Kidney (tissue), 22 donors: ENCODE measurements at places on chromosomes 5 and 9. TPM values are rescaled to one million over a fixed set of nuclear protein-coding genes. Genes with fewer than 3 reads are reported as not detected.

DNA sequence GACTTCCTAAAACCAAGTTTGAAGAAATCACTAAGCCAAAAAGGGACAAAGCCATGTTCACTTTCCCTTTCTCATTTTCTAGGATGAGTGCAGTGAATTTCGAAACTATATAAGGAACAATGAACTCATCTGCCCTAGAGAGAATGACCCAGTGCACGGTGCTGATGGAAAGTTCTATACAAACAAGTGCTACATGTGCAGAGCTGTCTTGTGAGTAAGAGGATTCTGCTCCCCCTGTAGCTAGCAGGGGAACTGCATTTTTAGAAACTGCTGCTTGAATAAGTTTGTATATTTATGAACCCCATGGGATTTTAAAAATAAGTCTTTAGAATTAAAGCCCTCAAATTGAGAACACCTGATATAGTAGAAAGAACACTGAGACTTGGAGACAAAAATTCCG is 42.7 kb upstream of the SPINK14 start:
- DNase-seq = no peak

- no peak for DNase-seq
These were observed 142.9 kb downstream of the HSD17B3 start for GRCh38 chr9:96158909-96159575.

GRCh38 chr5:59795141-59795540 is 98.4 kb downstream of the PDE4D start:
- DNase-seq = no peak

The MSX2 gene
- total RNA-seq = 0.79 TPM

DNA sequence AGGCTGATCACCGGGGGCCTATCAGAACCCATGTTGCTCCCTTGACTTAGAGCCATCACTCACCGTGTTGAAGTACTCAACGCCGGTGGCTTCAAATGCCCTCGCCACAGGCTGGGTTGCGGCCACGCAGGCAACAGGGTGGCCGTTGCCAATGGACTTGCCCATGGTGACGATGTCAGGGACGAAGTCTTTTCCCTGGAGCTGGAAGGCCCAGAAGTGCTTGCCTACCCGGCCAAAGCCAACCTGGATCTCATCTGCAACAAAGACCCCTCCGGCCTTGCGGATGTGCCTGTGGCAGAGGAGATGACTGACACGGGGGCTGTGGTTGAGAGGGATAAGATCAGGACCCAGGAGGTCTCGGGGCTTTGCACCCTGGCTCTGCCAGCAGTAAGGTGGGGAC is 10.3 kb downstream of the PHYKPL start:
- no peak for DNase-seq

The NPM1 gene
- total RNA-seq = 612 TPM

DNA sequence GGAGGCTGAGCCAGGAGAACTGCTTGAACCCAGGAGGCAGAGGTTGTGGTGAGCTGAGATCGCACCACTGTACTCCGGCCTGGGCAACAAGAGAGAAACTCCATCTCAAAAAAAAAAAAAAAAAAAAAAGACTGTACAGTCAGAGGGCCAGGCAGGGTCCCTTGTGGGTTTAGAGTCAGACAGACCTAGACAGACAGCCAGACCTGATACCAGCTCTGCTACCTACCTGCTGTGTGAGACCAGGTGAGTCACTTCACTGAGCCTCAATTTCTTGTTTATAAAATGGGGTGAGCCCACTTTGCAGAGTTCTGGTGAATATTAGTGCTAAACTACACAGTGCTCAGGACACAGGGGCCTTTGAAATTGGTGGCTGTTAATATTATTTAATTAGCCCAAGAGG is 19.7 kb downstream of the TRIM14 start:
- no peak for DNase-seq

The GBGT1 gene
- total RNA-seq = 21.6 TPM

GRCh38 chr9:76629205-76629990 is 134.8 kb upstream of the PCA3 start:
- DNase-seq = no peak

The TMEM174 gene
- 1.1 TPM for total RNA-seq

GRCh38 chr9:121699571-121700164 is 48.2 kb downstream of the DAB2IP start:
- DNase-seq = no peak

- no peak for DNase-seq
These were observed 3.2 kb upstream of the IRX2 start for GRCh38 chr5:2754581-2755075.

- no peak for DNase-seq
These were observed 274.3 kb upstream of the DMRT1 start for GRCh38 chr9:567128-567746.

DNA sequence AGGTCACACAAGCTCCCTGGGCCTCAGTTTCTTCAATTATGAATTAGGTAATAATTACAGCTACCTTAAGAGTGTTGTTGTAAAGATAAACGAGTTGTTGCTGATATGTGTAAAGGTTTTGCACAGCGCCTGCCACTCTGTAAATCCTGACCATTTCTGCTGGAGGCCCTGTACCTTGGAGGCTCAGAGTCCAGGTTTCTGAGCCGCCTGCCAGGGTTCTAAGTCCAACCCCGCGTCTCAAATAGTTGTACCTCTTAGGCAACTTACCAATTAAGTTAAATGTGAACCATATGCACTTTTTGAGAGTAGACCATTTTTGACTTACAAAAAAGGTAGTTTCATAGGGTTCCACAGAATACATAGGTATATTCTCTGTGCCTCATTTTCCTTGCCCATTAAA is 156.8 kb upstream of the KLF9 start:
- DNase-seq = no peak

The SPATA9 gene
- total RNA-seq = 1.0 TPM

- no peak for DNase-seq
These were observed 201.5 kb upstream of the S1PR3 start for GRCh38 chr9:88789785-88790184.

The ACTBL2 gene
- 0.13 TPM for total RNA-seq

- DNase-seq = no peak
These were observed 4.1 kb downstream of the ASB6 start for GRCh38 chr9:129637673-129638439.

- peak; percentile 78 for DNase-seq
These were observed 28.5 kb upstream of the PTGER4 start for GRCh38 chr5:40651201-40651600.

GRCh38 chr5:133469252-133469651 is 143.1 kb downstream of the FSTL4 start:
- DNase-seq = no peak

GRCh38 chr9:70924895-70925547 is 196.4 kb downstream of the TRPM3 start:
- no peak for DNase-seq

The SOHLH1 gene
- total RNA-seq = not detected

DNA sequence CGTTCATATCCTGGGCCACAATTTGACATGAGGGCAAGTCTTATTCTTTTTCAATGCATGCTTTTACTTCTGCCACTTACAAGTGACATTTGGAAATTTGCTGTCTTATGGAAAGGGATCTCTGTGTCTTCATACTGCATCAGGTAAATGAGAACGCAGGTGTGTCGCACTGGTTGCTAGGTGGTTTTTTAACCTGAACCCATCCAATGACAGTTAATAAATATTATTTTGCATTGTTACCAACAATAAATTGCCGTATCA is 1.1 kb downstream of the ADAMTS16 start:
- no peak for DNase-seq

The SV2C gene
- total RNA-seq = 0.13 TPM

DNA sequence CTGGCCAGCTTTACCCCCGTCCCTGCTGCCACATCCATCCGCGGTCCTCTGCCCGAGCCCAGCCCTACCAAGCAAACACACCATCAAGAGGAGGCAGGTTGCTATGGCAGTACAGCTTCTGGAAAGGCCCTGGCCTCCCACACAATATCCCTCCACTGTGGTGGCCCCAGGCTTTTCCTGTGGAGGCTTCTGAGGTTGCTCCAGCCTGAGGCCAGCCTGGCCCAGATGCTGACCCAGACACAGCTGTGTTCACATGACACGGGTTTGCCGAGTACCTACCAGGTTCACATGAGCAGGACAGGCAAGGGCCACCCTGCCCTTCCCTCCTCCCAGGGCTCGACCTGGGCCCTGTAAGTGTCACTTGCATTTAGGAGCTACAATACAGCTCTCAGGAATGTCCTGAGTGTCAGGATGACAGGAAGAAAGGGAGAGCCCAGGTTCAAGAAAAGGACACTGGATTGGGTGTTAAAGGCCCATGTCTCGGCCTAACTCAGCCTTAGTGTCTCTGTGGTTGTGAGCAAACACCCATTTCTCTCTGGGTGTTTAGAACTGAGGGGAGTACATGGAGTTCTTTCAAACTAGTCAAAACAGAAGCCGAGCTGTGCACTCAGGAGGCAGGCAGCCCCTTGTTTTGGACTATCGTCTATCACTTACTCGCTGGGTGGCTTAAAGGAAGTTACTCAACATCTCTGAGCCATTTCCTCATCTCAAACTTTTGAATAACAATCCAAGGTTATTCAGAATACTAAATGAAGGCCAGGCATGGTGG is 40.2 kb downstream of the NAIF1 start:
- DNase-seq = no peak

DNA sequence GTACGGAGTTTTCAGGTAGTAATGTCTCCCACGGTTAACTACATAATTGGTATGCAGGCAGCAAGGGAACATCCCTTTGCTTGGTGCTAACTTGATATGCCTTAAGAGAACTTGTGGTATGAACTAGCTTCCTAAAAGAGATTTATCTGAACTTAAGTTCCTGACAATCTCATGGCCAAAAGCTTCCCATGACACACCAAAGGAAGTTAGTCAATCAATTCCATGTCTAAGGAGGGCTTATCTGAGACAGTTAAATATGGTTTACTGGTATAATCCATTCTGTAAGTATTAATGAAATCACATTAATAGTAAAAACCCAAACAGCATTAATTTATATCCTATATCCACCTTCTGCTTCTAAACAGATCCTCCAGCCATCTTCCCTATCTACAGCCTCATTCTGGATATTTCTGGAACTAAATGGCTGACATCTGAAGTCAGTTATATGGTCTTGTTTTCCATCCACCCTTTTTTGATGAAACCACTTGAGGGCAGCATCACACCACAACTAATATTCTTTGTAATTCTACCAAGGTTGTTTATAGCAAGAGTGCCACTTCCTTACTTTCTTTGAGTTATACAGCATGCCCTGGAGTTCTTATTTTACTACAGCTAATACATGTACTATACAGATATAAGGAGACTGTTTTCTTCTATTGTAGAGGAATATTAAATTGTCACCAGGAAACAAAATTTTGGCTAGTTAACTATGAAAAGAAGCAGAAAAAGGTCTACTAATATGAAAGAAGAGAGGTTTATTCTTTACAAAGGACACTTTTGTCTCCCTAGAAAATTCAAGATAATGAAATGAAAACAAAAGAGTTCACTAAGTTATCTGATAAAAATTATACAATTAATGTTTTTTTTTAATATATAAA is 34.7 kb downstream of the SHOC1 start:
- DNase-seq = peak; percentile 91

GRCh38 chr9:2159521-2160454 is 144.6 kb downstream of the SMARCA2 start:
- DNase-seq = no peak

GRCh38 chr5:52504584-52505240 is 283.0 kb upstream of the ITGA1 start:
- no peak for DNase-seq

GRCh38 chr9:130693101-130693425 is 517 bp upstream of the EXOSC2 start:
- no peak for DNase-seq

The RANBP17 gene
- total RNA-seq = 15.4 TPM

The QSOX2 gene
- total RNA-seq = 10.1 TPM

The HSPA9 gene
- 192 TPM for total RNA-seq

- peak; percentile 20 for DNase-seq
These were observed 125.7 kb downstream of the COL23A1 start for GRCh38 chr5:178464431-178465048.

DNA sequence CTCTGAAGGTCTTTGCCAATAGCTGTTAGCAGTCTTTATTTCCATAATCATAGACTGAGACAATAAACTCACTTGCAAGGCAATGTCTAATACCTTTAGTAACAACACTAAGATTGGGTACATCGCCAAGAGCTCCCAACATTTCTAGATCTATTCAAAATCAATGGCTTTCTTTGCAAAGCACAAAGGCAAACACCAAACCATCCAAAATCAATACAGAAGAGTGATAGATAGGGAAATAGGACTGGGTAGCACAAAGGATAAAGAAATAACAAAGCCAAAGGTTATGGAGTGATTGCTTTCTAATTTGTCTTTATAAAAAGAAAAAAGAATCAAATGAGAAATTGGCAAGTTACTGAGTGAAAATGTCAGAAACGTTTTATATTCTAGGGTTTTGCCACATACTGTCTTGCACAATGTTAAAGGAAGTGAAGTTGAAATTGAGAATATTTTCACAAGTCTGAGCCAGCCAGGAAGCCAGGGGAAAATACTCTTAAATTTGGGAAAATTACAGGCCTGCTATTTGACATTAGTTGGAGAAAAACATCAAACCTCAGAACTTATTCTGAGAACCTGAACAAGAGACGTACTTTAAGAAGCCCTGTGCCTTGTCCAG is 53.3 kb upstream of the LHFPL2 start:
- no peak for DNase-seq

The FBXO38 gene
- total RNA-seq = 45.9 TPM

GRCh38 chr5:111682121-111682520 is 74.9 kb downstream of the NREP start:
- no peak for DNase-seq

- DNase-seq = no peak
These were observed 332.4 kb upstream of the DAB2 start for GRCh38 chr5:39757131-39757530.

GRCh38 chr5:163631856-163632255 is 126.4 kb downstream of the MAT2B start:
- DNase-seq = no peak

DNA sequence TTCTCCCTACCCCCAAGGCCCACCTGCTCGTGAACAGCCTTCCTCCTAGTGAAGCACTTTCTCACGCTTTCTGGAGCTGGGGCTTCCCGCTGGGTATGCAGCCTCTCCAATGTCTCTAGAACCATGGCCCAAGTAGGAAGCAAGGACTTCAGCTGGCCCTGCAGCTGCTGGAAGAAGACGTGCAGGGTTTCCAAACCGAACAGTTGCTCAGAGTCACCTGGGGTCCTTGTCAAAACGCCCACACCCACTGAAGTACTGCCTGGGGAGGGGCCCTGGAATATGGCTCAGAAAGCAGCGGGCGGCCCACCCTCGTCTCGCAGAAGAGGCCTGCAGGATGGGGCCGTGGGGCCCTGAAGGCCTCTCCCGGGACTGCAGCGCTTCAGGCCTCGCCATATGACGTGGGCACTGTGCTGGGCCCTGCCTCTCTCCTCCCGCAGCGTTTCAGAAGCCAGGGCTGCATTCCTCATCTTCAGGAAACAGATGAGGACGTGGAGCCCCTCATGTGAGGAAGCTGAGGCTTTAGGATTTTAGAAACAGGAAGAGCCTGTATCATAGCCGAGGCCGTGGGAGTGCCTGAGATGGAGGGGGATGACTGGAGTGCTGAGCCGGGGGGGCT is 116.0 kb upstream of the LMX1B start:
- no peak for DNase-seq

- no peak for DNase-seq
These were observed 4.2 kb downstream of the SLC1A3 start for GRCh38 chr5:36610621-36611020.

The MRPL36 gene
- total RNA-seq = 29.6 TPM

- DNase-seq = no peak
These were observed 1163.0 kb downstream of the TAF11L14 start for GRCh38 chr5:18797222-18797621.
